OCI-LY7 (cell line): ENCODE measurements at places on chromosomes 12 and 14. TPM values are rescaled to one million over a fixed set of nuclear protein-coding genes. Genes with fewer than 3 reads are reported as not detected.

- DNase-seq, result no peak
Measured at GRCh38 chr14:86788224-86788623, 1204.8 kb downstream of the GALC start.

DNA sequence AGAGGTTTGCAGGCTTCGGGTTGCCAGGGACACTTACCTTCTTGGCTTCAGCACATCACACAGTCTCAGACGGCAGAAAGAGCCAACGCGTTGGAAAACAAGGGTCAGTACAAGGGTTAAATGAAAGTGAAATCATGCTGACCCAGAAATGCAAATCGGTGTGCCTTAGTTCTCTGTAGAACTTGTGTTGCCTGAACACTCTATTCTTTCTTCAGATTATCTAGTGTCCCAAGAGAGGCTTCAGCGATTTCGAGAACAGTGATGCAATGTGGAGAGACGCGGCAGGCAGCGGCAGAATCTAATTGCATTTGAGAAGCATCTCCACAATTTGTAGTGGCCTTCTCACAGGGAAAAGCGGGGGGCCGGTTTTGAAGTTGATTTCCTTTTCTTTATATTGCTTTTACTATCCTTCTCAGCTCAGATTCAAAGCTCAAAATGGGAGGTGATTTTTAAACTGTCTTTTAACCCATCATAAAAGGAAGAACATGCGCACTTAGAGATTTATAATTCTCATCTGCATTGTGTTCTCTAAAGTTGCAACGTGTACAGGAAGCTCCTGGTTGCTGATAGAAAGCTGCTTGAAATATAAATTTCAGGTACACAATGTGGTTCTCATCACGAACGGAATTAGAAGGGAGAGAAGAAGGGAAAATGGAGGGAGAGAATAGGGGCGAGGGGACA, 67.8 kb upstream of the EGLN3 start:
- DNase-seq, result no peak

CCDC198 gene
- total RNA-seq, result not detected in 2 replicates

TMEM229B gene
- 8.5 and 11.7 TPM in 2 replicates for total RNA-seq

RPS6KL1 gene
- total RNA-seq, result 14.0 and 15.3 TPM in 2 replicates

- no peak for DNase-seq
Measured at GRCh38 chr14:93090826-93091555, 24.7 kb downstream of the ITPK1 start.

GRCh38 chr12:910416-910815, 39.1 kb downstream of the RAD52 start:
- DNase-seq, result no peak

DNA sequence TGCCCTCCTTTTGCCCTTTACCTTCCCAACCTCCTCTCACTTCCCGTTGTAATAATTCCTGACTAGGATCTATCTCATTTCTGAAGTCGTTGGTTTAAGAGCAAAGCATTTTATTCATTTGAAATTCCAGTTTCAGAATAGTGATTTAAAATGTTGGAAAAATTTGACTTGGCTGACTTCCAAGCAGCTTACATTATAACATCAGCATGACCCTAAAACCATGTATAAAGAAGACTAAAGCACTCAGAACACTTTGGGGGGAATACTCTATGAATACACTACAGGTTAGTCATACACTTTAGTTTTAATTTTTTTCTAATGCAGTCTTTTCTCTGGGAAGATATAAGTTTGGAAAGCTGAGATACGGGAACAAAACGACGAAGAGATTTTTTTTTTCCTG, 161.1 kb downstream of the BTG1 start:
- DNase-seq, result no peak

DNA sequence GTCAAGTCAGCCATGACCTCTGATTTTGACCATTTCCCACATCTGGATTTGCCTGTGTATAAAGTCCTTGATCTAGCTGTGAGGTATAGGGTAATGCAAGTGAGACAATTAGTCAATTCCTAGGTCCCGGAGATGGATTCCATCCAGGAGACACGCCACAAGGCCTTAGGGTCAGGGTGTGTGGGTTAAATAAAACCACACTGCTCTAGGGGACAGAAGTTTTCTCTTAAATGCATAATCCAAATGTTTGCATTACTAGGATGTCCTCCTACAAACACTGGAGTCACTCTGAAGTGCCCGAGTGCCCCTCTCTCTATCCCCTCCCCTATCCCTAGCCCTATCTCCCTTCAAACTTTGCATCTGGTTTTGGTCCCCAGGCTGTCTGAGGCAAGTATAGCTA, 26.8 kb downstream of the LRIG3 start:
- no peak for DNase-seq

- DNase-seq, result no peak
Measured at GRCh38 chr14:100131181-100131580, 28.3 kb downstream of the DEGS2 start.
